Renal cortex interstitium (tissue), 15 donors: ENCODE measurements at places on chromosomes 11 and 22.

GRCh38 chr22:42996646-42997365 lies 18.1 kb downstream of the PACSIN2 start:
- no peak for DNase-seq

GRCh38 chr11:1342946-1343345 lies 33.5 kb upstream of the TOLLIP start:
- DNase-seq: no peak

DNA sequence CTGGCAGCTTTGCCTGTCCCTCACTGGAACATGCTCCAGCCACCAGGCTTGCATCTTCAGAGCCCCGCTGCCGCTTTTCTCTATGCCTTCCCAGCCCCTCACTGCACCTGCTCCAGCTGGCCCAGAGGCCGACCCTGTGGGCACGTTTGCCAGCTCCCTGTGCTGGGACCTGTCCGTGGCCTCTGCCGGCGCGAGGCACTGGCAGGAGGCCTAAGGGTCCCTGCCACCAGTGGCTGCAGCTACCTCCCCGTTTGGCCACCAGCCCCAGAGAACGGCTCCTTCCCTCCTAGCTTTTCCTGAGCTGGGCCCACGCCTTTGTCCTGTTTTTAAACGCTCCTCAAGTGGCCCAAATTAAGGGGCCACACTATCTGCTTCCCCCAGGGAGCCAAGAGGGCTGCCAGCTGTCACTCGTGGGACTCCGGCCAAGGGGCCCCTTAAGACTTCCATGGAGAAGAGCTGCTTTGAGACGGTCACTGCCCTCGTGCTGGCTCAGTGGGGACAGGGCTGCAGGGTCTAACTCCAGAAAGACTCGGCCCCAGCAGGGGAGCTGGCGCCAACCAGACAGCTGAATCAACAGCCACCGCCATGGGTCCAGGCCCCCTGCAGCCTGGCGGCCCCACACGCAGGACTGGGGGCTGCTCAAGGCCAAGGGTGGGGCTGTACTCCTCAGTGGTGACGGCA lies 24.6 kb upstream of the WNT7B start:
- DNase-seq: no peak

- no peak for DNase-seq
Measured at GRCh38 chr22:39641660-39642310, 71.2 kb downstream of the CACNA1I start.

- DNase-seq: no peak
Measured at GRCh38 chr11:28347371-28347770, 239.2 kb downstream of the METTL15 start.

DNA sequence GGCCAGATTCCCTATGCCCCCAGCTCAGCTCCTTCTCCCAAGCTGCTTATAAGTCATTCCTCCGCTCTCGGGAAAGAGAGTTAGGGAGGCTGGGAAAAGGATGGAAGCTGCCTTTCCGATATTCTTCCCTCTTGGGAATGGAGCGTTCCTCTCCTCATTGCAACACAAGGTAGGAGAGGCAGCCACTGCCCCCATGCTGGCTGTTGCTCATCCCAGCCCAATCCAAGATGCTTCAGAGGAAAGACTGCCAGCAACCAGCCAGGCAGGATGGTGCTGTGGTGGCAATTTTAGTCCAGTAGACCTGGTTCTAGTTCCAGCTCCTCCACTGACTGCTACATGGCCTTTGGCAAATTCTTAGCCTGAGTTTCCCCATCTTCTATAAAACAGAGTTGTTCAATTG lies 13.7 kb upstream of the C11orf96 start:
- no peak for DNase-seq

- DNase-seq: no peak
Measured at GRCh38 chr11:41861838-41862237, 402.4 kb upstream of the LRRC4C start.

GRCh38 chr11:843818-844692 lies 1.4 kb downstream of the TSPAN4 start:
- no peak for DNase-seq

DNA sequence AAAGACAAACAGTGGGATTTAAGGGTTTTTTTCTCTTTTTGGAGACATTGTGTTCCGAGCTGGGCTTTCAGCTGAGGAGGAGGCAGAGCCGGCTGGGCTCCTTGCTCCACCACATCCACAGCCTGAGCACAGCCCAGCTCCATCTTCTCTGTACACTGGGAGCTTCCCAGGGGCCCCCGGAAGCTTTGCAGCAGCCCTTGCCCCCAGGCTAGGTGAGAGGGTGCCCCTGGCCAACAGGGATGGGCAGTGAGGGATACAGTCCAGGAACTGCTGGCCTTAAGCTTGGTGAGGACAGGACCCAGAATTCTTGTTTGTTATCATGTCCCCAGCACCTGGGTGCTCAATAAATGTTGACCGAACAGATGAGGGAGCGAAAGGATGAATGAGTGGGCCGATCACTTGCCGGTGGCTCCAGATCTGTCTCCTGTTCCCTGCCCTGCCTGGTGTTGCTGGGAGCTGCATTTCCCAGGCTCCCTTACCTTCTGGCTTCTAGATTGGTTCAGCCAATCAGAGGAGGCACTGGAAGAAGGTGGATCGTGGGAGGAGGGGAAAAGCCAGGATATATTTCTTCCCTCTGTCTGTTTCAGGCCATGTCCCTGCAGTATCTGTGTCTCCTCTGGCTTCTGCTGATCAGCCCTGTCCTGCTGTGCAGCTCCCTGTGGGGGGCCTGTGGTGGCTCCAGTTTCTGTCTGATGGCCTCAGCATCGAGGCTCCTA lies 26.5 kb upstream of the NECTIN1 start:
- DNase-seq: no peak

DNA sequence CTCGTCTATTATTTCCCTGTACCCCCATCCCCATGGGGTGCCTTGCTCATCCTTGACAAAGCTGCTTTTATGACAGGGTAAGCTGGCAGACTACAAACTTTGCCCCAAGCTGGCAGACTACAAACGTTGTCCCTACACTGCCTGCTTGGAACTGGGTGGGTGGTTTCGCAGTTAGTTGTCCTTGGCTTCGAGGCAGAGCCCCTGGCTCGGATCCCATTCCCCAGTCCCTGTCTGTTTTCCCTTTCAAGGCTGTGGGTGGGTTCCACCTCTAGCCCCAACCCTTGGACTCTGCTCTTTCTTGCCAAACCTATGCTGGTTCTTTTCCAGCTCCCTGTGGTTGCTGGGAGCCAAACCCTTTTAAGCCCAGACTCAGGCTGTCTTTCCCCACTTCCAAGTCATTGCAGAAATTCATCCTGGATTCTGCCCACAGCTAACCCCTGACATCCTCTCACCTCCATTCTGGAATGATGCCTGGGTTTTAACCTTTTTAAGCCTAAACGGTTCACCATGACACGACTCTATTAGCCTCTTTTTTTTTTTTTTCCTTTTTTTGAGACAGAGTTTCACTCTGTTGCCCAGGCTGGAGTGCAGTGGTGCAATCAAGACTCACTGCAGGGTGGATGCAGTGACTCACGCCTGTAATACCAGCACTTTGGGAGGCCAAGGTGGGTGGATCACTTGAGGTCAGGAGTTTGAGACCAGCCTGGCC lies 9.2 kb upstream of the RBM14 start:
- no peak for DNase-seq
